ENCODE measurements at places on chromosomes 16 and 17. TPM values are rescaled to one million over a fixed set of nuclear protein-coding genes. Genes with fewer than 3 reads are reported as not detected.

Gene SOCS1
- total RNA-seq = 89.7 TPM

Gene KRT14
- not detected for total RNA-seq

Gene CTRB1
- not detected for total RNA-seq

Gene MPP2
- total RNA-seq = 3.3 TPM

Gene HAPSTR1
- 46.1 TPM for total RNA-seq

Gene CRYM
- not detected for total RNA-seq

Gene NOXO1
- total RNA-seq = not detected

Gene MRPL27
- 109 TPM for total RNA-seq

Gene LRRC37A
- 3.7 TPM for total RNA-seq

Gene ASPHD1
- 3.1 TPM for total RNA-seq
